ENCODE measurements at places on chromosomes 3 and 15.

DNA sequence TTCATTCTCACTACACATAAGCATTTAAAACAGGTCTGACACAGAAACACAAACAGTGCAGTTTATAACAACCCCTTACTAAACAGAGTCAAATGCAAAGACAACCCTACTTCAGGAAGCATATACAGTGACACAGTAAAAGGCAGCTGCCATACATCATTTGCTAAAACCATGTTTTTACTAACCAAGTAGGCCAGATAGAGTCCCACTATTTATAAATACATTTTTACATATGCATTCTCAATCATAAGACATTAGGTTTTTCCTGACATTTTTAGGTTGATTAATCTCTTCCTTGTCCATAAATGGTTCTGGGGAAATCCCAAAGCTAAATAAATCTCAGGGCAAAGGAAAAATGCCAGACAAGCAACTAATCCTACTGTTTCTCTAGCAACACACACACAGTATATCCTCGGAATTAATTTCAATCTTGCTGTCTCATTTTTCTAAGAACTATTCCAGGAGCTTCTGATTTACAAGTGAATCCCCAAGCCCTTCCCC lies 39.0 kb downstream of the CHAC1 start:
- DNase-seq: no peak

DNA sequence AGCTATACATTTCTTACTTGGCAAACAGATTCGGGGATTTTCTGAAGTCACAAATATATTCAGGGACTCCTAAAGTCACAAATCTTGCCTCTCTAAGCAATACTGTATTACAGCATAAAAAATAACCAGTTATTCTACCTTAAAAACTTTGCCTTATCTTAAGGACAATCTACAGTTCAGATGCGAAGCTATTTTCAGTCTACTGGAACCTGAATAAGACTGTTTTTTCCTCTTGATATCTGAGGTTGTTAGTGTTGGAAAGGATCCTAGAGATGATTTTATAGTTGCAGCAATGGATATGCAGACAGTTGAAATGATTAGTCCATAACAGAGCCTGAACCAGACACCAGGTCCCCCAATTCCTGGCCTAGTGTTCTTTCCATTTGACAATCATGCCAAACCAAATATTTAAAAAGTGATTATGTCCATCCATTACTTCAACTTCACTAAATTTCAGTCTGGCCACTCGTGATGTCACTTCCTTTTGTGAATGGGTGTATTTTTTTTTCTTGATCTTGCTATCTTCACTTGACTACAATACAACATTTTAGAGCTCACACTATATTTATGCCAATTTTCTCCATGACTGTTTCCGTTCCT lies 1.8 kb downstream of the HDGFL3 start:
- DNase-seq: no peak

GRCh38 chr15:99433757-99434450 lies 131.9 kb upstream of the MEF2A start:
- DNase-seq: no peak

DNA sequence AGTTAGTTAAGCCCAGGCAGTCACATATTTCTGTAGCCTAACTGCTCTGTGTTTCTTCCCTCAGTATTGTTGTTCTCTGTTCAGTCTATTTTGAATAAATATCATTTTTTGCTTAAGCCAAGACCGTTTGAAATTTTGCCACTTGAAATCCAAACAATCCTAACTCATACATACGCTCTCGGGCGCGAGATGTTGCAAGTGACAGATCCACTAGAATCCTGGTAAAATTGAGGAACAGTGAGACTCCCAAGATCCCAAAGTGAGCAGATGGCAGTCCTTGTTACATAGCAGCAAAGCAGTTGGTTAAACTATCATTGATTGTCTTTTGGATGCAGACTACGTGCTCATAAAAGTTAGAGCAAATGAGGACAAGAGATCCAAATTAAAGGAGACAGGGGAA lies 625.4 kb downstream of the TBL1XR1 start:
- no peak for DNase-seq

DNA sequence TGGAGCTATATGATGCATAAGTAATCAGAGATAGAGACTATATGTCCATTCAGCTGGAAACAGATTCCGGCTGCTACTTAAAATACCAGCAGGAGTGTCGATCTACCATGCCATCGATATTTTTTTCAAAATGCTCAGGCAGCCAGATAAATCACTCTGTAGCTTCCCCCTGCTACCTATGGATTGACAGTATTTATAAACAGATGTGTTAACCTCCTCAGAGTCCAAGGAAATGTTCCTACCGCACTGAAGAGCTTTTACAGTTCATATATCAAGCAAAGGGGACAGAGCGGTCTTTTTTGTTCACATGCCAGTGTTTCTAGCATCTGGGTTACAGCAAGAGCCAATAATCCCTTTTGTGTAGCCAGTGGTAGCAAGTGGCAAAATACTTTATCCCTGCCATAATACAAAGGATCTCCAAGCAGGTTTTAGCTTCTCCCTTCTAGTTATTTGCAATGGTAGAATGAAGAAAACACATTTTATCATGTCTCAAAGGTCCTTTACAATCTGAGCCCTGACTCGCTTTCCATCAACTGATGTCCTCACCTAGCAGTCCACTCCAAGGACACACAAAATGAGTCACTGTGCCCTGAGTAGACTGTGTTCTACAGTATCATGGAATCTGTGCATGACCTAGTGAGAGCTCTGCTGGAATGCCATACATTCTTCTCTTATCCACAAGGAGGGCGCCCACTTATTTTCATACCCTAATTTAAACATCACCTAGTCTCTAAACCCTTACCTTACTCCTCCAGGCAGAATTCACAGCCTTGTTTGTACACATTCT lies 507.0 kb downstream of the TBL1XR1 start:
- DNase-seq: no peak

- no peak for DNase-seq
These were observed 9.8 kb downstream of the HES1 start for GRCh38 chr3:194145702-194146101.

- DNase-seq: no peak
These were observed 75.7 kb downstream of the CACNA1D start for GRCh38 chr3:53570081-53570480.

DNA sequence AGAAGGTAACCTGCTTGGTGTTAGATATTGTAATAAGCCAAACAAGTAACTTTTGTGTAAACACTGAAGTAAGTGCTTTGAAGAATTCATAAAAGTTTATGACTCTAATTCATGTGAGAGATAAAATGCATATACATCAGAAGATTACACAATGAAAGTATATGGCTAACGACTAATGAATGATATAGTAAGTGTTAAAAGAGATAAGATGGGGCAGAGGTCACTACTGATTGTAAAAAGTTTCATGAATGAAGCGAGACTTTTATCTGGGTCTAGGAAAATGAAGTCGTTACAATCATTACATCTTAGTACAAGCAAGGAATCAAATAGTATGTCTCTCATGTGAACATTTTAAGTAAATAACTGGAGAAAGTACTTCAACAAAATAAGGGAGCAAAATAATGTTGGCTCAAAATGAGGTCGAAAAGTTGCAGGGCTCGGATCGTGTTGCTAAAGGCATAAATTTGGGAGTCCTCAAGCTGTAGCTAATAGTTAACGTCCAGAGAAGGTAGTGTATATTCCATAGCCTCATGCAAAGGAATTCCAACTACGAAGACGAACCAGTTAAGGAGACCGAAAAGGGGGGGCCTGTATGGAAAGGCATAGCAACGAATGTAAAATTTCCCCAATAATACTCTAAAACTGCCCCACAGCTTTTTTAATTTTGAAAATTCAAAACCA lies 984 bp upstream of the DUT start:
- no peak for DNase-seq

- DNase-seq: no peak
These were observed 93.1 kb downstream of the AKAP13 start for GRCh38 chr15:85473455-85473854.

- DNase-seq: no peak
These were observed 27.5 kb upstream of the CFAP161 start for GRCh38 chr15:81106560-81106959.

GRCh38 chr3:61608072-61608471 lies 46.7 kb downstream of the PTPRG start:
- DNase-seq: no peak

DNA sequence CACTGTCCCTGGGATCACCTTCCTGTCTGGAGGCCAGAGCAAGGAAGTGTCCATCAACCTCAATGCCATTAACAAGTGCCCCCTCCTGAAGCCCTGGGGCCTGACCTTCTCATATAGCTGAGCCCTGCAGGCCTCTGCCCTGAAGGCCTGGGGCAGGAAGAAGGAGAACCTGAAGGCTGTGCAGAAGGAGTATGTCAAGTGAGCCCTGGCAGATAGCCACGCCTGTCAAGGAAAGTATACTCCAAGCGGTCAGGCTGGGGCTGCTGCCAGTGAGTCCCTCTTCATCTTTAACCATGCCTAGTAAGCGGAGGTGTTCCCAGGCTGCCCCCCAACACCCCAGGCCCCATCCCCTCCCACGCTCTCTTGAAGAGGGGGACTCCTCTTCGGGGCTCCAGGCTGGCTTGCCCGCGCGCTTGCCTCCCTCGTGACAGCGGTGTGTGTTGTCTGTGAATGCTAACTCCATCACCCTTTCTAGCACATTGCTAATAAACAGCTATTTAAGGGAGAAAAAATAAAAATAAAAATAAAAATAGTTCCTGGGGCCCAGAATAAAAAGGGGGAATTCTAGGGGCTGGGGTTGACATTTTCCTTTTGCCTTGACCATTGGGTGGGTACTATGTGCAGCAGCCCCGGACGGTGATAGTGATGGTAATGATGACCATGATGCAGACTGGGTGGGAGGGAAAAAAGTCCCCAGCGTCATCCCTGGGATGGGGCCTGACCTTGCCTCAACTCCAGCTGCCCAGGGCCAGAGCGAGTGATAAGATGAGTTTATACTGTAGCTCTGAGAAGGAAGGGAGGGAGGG lies 3.3 kb upstream of the ALAS1 start:
- no peak for DNase-seq

- DNase-seq: no peak
These were observed 129.6 kb downstream of the ADAMTS17 start for GRCh38 chr15:100211855-100212850.

GRCh38 chr15:49473031-49473430 lies 50.0 kb downstream of the FGF7 start:
- no peak for DNase-seq

DNA sequence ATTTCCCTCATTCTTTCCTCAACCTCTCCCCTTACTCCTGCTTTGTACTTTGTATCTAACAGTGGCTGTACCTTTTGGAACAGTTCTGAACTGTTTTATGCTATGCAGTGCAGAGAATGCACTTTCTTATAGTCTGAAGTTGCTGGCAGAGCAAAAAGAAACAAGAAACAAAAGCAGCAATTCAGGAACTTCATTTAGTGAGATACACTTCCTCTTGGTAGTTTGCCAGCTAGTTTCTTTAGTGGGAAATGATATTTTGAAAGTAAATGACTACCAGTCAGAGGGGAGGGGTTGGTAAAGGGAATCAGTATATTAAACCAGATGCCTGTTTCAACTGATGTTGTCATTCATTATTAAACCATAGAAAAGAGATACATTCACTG lies 55.0 kb upstream of the CHD2 start:
- DNase-seq: no peak

DNA sequence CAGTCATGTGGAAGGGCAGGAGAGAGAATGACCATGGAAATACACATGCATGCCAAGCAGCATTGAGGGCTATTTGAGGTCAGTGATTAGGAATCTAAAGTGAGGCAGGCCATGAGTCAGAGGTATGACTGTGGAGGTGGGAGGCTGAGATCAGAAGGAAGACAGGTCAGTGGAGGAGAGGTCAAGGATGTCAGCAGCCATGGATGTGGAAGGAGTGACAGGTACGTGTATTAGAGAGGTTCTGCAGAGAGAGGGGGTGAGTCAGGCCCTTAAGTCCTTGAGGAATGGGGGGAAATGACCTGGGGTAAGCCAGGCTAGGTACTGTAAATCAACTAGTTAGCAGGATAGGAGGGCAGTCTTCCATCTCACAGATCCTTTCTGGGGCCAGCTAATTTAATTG lies 166.6 kb downstream of the ANO10 start:
- DNase-seq: no peak

DNA sequence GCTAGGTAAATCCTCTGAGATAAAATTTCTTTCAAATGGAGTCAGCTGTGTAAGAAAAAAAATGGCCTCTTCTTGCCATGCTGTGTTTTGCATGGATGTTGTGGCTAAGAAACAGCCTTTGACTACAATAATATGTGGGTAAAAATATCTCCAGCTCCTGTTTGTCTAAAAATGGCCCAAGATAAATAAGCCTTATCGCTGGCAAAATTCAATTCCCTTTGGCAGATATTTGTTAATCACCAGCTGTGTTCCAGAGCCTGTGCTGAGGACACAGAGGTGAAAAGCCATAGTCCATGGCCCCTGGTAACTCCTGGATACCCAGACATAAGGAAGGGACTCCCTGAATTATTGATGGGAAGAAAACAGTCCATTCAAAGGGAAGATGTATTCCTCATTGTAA lies 15.3 kb upstream of the RAMAC start:
- DNase-seq: no peak

DNA sequence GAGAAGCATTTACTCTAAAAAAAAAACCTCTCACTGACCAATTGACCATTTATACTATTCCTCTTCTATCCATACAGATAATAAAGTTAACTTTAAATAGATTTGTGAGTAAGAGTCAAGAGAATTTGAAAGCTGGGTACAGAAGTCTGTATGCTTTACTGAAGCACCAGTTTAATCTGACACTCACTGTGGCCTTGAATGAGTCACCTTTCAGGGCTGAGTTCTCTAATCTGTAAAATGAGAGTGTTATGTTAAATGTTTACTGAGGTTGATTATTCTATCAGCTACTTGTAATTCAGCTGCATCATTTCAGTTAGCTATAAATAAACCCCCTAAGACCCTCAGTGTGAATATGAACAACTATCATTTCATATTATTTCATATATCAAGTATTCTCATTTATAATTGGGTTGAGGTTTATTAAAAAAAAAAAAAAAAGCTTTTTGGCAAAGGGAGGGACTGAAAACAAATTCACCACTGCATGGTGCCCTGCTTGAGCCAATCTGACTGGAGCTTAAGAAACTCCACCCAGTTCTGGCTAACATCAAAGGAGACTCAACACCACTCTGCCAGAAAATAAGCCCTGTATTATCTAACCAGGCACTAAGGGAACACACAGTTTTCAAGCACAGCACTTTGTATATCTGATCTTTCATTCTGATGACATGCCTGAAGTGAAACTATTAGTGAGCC lies 2.8 kb downstream of the MAP4 start:
- no peak for DNase-seq

DNA sequence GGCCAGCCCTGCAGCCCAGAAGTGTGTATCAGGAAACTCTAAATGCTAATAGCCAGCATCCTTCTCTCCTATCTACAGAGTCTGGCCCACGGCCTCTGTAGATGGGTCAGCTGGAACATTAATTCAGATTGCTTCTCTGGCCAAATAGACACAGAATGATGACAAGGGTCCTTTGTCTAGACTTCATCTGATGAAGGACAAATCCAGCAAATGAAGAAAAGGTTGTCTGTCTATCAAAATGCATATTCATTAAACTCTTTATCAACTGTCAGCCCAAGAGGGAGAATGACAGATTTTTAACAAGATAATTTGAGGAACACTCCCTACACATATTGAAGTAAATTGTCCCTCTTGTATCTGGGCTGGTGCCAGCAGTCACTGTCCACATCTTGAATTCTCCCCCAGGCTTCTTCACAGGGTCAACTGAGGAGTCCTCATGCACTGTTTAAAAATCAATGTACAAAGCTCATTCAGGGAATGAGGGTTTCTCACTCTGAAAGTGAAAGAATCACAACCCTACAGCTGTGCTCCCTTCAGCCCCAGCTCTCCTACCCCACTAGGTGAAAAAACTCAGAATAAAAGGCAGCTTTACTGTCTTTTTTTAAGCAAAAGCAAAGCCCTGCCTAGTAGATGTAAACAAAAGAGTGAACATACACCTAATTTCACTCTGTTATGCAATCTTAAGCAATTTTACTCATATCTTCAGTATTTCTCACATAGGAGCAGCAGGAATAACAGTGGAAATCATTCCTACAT lies 507.7 kb downstream of the IGSF11 start:
- DNase-seq: no peak
